HepG2 (cell line): ENCODE measurements at places on chromosomes 1 and 21. TPM values are rescaled to one million over a fixed set of nuclear protein-coding genes. Genes with fewer than 3 reads are reported as not detected.

DNA sequence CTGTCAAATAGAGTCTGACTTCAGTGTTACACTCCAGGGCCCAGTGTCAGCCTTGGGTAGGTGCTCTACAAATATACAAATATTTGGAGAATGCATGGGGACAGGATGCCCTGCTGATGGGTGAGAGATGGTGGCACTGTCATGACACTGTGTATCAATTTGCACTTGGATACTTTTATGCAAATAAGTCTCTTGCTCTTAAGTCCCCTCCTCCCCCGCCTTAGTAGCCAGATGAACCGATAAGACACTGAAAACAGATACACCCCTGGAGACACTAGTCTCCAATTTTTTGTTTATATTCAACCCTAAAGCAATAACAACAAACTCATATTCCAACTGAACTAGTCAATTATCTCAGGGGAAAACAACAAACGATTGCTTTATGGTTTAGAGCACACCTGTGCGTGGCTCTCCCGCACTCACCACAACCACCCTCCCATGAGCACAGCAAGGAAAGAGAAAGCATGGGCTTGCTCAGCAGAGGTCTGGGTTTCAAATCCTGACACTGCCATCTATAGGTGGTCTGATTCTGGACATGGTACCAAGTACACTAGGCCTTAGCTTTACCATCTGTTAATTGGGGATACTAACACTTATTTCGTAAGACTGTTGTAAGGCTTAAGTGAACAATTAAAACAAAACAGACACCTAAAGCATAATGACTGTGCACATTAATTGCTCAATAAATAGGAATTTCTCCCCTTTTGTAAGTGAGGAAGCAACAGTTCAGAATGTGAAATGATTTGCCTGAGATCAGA, 50.3 kb downstream of the HIVEP3 start:
- DNase-seq, result no peak

DNA sequence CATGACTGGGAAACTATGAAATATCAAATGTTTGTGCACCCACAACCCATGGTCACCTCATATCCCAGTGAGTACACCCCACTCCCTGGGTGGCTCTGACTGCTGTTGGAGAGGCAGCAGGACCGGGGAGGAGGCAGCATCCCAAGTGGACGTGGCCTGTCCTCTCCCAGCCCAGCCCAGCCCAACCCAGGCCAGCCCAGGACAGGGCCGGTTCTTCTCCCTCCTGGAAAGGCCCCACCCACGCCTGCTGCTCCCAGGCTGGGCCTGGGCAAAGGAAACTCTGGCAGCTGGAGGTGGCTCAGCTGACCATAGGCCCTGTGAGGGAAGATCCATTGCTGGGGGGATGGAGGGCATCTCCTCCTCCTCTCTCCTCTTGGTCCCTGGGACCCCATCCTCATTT, 19.1 kb downstream of the MATN1 start:
- no peak for DNase-seq

DNA sequence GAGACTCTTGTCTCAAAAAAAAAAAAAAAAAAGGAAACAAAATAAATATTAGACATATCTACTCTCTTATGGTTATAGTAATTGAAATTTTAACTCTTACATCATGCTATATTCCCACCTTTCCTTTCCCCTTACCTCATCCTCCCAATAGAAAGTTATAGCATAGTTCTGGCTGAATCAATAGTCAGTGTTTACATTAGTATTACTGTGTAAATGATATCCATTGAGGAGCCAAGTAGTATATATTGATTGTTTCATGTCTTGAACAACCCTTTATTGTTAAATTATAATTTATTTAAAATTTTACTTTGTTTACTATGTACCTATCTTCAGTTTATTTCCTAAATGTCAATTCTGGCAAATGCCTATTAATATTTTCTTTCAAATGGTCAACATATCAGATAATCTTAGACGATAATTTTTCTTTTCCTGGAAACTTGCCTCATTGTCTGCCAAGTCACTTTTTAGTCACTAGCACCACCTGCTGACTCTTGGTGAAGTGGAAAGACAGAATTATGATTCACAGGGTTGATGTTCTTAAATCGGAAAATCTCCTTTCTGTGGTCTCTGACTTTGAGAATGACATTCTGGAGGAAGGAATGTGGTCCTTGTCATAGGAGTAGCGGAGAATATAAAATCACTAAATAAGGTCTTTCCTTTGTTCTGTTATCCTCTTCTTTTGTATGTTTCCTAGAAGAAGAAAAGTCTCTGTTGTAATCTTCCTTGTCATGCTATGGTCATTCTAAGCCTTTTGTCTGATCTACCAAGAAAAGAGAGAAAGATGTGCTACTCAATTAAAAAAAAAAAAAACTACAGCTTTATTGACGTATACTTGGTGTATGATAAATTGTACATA, 8.6 kb downstream of the HJV start:
- DNase-seq, result peak; percentile 63

GRCh38 chr1:201399352-201400126, 415 bp upstream of the LAD1 start:
- peak; percentile 57 for DNase-seq

DNA sequence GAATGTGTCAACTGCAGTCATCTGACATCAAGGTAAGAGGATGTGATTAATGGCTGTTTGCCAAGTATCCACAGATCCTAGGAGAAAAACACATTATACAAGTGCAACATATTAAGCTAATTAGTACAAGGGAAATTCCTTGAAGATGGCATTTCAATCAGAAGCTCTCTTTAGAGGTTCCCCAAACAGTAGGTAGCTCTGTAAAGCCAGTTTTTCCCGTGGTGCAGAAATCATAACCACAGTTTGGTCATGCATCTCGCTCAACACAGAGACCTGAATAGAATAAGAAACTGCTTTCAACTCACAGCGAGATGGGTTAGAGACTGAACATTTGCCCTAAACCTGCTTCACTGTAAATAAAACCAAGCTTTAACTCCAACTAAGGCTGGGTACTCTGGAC, 230.5 kb upstream of the CAMK1G start:
- DNase-seq, result no peak

DNA sequence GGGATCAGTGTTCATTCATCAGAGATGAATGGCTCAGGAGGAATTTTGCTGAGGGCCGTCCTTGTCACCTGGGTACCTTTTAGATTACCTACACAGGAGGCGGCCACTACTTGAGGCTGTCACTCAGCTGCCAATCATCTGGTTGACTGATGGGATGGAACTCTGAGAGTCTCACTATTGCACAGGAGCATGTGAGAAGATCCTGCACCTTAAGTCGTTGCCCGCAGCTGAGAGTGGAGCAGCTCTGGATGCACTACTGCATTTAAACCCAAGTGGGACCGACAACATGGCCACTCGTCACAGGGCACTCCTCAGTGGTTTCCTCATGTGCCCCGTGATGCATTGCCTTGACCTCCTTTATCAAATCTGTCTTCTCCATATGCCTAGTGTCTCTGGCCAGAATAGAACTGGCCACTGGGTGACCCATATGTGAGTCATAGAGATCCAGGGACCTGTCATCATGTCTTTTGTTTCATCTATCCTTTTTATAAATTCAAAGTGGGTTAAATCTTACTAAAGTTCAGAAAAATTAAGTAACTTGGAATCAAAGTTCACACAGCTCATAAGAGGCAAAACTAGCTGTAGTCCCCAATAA, 165.5 kb downstream of the ZSCAN20 start:
- DNase-seq, result no peak

- no peak for DNase-seq
Observed at GRCh38 chr1:111729271-111729921, 9.8 kb downstream of the INKA2 start.

- DNase-seq, result no peak
Observed at GRCh38 chr1:234769986-234770795, 160.2 kb upstream of the IRF2BP2 start.

- no peak for DNase-seq
Observed at GRCh38 chr1:227766015-227766634, 30.9 kb downstream of the SNAP47 start.

DNA sequence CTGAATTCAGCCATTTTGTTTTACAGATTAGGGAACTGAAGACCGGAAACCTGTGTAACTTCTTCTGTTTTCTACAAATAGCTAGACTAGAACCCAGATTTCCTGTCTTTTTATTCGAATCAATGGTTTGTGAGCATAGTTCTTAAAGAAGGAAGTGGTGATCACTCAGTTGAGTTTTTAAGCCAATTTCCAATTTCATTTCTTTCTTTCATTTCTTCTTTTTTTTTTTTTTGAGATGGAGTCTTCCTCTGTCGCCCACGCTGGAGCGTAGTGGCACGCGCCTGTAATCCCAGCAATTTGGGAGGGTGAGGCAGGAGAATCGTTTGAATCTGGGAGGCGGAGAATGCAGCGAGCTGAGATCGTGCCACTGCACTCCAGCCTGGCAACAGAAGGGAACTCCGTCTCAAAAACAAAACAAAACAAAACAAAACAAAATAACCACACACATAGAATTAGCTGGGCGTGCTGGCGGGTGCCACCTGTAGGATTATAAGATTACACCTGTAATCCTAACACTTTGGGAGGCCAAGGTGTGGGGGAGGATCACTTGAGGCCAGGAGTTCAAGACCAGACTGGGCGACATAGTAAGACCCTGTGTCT, 3.0 kb upstream of the MDM4 start:
- DNase-seq, result no peak

DNA sequence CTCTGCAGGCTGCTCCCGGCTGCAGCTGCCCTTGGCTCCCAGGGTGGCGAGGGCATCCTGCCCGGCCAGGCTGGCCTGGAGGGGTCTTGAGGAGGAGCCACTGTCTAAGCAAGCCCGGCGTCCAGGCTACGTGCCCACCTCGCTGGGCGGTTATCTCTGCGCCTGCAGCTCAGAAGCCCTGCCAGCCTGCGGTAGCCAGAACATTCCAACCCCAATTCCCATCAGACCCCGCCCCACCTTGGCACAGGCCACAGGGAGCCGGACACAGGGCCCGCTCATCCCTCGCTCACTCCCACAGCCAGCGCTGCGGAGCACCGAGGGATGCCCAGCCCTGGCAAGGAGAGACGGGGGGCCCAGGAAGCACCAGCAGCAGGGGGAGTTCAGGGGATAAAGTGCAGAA, 53.9 kb downstream of the MEGF6 start:
- DNase-seq, result no peak

DNA sequence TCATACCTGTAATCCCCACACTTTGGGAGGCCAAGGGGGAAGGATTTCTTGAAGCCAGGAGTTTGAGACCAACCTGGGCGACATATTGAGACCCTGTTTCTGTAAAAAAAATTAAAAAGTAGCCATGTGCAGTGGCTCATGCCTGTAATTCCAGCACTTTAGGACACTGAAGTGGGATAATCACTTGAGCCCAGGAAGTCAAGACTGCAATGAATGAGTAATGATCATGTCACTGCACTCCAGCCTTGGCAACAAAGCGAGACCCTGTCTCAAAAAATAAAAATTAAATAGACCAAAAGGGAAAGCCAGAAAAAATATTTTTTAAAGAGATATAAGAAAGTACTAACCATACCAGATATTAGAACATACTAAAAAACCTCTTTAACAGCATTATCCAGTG, 44.7 kb upstream of the LYPLAL1 start:
- DNase-seq, result no peak

DNA sequence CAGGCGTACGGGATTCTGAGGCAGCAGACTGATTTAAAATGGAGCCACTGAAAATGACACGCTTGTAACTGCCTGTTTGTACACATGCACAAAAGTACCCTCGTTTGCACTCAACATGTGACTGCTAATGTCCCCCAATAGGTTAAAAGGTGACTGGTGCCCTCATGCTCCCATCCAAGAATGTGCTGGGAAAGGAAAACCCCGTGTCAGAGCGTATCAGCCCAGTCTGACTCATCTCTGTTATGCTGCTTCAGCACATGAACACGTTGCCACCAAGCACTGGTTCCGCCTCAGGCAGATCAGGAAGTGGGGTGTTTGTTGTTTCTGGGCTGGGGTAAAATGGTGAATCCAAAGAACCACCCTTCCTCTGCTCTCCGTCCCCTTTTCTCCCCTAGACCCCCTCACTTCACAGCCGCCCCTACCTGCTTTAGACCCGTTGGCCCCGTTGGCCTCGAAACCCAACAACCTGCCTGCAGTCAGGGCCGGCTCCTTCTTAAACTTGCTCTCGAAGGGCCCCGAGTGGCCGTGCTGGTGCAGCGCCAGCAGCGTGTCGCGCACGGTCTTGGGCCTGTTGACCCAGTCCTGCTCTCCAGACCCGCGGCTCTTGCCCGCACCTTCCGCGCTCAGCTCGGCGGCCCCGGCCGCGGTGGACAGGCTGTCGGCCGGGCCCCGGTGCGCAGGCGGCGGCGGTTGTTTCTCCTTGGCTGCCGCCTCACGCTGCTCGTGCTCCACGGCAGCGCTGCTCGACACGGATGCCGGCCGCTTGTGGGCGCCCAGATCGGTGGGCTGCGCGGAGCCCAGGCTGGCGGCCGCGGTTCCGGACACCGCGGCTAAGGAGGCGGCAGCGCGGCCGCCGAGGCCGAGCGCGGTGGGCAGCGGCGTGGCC, 1.7 kb downstream of the IRF2BP2 start:
- DNase-seq, result peak; percentile 93

DNA sequence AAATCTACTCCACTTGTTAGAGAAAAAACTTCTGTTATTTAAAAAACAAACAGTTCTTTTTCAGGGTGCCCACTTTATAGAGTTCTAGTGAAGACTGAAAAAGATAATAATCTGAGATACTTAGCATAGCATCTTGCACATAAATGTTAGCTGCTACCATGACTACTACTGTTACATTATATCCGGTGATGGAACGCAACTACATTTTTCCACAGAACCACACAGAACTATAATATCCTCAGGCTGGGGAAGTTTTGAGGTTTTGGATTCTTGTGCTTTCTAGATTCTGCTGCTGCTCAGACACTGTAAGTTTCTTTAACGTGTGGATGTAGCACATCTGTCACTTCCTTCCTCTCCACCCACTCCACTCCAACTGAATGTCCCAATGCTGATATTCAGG, 110.3 kb downstream of the PTPN14 start:
- DNase-seq, result no peak

GRCh38 chr1:54464031-54464476, 57.9 kb upstream of the SSBP3 start:
- DNase-seq, result no peak

- peak; percentile 23 for DNase-seq
Observed at GRCh38 chr1:164617377-164618201, 58.6 kb downstream of the PBX1 start.

The CD244 gene
- total RNA-seq, result 0.09 TPM in 1 of 2 replicates, not detected in the other

The KRTAP12-4 gene
- not detected in 2 replicates for total RNA-seq

The GABRD gene
- total RNA-seq, result not detected in 2 replicates

The ANKRD65 gene
- 28.3 and 30.1 TPM in 2 replicates for total RNA-seq

The PLA2G2F gene
- not detected in 2 replicates for total RNA-seq

The TCHH gene
- total RNA-seq, result not detected in 2 replicates

The AADACL3 gene
- not detected in 2 replicates for total RNA-seq

The PLA2G4A gene
- total RNA-seq, result not detected in 2 replicates
